Stimulated activated CD4-positive, alpha-beta T cell treated with anti-CD3 and anti-CD28 coated beads, Interleukin-4, amount 100 ng/mL, for 4 hours (primary cell): ENCODE measurements at places on chromosomes 11 and 22.

GRCh38 chr22:27318516-27318915, 483.0 kb downstream of the MN1 start:
- DNase-seq: no peak

GRCh38 chr11:103257360-103257759, 148.1 kb downstream of the DYNC2H1 start:
- no peak for DNase-seq

DNA sequence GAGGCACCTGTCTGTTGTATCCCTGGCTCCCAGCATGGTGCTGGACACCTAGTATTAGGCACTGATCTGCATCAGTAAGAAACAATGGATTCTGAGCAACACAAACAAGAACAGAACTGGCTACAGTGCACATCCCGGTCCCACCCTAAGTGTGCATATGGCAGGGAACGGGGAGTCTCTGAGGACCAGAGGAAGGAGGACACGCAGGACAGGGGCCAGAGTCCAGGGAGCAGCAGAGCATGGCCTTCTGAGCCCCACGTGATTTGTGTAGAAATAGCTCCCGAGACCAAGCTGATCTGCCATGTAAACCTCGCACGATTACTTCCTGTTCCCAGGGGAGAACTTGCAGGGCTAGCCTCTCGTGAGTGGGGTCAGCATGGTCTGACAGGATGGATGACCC, 12.7 kb upstream of the SNX32 start:
- no peak for DNase-seq

GRCh38 chr11:126186708-126187529, 24.5 kb downstream of the RPUSD4 start:
- no peak for DNase-seq

DNA sequence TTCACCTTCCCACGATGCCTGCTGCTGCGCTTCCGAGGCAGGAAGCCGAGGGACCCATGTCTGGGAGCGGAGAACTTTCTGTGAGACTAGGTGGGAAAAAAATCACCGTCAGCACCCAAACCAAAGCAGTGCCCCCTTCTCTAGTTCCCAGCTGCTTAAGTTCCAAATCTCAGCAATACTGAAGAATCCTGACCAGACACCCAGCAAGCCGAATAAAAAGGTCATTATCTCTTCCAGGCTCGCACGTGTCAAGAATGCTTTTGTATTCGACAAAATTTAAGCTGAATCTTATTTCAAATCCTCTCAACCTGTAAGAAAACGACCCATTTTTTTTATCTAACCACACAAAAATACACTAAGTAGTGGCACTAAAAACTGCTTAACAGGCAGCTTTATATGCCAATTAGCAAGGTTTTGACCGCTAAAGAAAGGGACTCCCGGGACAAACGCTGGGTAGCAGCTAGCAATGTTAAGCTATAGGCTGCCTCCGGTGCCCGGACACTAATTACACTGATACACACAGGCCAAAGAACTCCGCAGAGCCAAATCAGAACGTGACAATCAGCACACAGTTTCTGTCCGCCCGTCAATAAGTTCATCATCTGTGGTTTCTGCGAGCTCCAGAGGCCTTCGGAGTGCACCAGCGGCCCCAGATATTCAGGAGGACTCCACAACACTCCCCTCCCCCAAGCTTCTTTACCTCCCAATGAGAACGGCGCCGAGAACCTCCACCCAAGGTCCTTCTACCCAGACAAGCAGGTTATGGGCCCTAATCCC, 728 bp downstream of the RPL3 start:
- no peak for DNase-seq

DNA sequence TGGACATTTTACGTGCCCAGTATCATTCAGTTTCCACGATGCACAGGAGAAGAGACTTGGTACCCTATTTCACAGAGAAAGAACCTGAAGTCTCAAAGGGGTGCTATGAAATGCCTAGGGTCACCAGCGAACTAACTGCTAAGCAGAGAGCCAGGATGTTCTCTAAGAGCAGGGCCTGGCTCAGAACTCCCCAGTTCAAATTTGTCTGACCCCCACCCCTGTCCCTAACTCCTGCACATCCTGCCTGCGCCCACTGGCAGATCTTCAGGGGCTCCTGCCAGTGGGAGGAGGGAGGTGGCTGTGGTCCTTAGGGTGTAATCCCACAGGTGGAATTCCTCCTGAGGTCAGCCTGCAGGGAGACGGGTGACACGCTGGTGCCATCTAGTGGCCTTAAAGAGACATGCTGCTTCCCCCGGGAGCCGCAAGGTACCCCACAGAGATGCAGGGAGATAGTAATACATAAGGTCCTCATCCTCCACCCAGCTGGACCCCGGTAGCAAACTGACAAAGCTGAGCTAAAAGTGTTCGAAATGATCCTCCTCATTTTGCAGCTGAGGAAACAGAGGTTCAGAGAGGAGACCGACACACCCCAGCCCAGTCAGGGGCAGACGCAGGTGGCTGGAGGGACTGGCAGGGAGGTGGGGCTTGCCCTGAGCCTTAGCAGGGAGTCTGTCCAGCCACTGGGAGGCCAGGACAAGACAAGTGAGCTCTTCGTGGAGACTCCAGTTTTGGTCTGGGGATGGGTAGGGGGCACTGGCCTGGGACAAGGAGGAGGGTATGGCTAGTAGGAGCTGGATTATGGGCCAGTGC, 34.1 kb downstream of the MB start:
- DNase-seq: peak; percentile 30

DNA sequence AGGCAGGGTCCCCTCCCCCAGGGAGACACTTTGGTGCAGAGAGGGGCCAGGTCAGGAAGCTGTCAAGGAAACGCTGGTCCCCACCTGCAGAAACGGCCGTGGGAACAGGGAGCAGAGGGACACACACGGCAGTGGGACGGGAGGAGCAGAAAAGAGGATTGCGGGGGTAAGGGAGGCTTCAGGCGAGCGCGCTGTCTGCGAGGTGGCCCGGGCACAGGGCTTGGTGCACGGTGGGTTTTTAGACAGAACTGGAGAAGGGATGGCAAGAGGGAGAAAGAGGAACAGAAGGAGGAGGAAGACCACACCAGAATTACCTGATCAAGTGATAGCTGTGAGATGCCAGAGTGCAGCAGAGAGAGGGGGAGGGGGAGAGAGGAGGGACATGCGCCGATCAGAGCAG, 6.0 kb upstream of the KLHL35 start:
- no peak for DNase-seq

DNA sequence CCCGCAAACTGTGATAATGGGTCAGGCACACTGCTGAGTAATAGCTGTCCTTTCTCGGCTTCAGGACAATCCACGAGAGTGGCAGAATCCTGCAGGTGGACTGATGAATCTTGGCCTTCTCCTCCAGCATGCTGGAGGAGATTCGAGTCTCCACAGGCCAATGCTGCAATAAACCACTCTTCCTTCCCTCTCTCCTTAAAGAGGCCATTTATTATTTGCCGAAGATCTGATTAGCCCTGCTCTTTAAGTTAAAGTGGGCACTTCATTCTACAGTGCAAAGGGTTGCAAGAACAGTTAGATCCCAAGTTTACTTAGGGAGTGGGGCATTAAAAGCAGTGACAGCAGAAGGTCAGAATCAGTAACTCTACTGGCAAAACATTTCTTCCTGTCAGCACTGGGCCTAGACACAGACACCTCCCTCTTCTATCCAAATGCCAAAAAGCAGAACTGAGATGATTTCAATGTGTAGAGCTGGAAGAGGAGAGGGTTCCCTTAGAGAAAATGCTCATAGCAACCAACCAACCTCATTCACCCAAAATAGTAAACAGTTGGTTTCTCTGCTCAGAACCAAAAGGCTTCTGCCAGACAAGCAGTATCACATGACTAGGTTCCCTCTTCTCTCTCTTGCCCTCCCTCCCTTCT, 121.7 kb downstream of the SGSM3 start:
- no peak for DNase-seq

GRCh38 chr11:77515063-77515462, 41.2 kb upstream of the PAK1 start:
- no peak for DNase-seq

GRCh38 chr11:18588297-18589252, at the start of gene UEVLD:
UEVLD (minus strand) TSS chr11:18588734; CDS start chr11:18588654, 80 bp downstream.
- DNase-seq: peak; percentile 48

DNA sequence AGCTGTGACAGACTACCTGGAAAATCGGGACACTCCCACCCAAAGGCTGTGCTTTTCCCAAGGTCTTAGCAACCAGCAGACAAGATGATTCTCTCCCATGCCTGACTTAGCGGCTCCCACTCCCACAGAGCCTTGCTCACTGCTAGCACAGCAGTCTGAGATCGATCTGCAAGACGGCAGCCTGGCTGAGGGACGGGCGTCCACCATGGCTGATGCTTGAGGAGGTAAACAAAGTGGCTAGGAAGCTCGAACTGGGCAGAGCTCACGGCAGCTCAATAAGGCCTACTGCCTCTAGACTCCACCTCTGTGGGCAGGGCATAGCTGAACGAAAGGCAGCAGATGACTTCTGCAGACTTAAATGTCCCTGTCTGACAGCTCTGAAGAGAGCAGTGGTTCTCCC, 84.9 kb downstream of the SMCO4 start:
- DNase-seq: no peak

DNA sequence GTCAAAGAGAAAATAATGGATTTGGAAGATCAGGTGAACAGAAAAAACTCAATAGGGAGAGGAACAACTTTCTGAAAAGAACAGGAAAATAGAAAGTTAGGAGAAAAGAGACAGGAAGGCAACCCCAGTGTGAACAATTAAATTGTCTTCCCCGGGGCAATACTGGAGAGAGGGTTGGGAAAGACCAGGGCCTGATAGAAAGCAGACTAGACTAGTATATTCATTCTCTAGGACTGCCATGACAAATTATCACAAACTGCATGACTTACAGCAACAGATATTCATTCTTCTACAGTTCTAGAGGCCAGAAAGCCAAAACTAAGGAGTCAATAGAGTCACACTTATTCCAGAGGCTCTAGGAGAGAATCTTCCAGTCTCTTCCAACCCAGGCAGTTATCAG, 482.8 kb downstream of the SOX6 start:
- DNase-seq: no peak

DNA sequence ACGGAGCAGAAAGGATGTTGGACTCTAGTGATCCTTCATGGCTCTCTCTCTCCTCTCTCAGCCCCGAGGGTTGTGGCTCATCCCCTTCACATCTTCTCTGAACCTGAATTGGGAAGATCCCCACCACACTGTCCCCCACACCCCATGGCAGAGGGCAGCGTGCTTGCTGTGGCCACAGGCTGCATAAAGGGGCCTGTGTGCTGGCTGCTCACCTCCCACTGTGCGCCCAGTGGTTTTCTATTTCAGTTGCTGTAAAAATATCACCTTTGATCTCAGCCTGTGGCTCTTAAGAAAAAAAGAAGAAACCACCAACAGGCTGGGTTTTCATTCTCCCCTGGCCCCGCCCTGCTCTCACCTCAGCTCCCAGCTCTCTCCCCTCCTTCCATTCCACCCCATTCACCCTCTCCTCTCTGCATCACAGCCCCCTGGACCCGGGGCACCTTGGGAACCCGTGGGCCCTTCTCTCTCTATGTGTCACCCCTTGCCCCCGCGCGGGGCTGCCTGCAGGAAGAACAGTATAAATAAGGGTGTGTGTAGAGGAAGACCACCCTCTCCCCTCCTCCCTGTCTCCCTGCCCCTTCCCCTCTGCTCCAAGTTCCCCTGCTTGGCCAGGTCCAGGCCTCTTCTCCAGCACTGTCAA, 25.8 kb upstream of the WNT11 start:
- peak; percentile 23 for DNase-seq

- peak; percentile 34 for DNase-seq
Measured at GRCh38 chr22:40046126-40046525, 51.4 kb downstream of the FAM83F start.

DNA sequence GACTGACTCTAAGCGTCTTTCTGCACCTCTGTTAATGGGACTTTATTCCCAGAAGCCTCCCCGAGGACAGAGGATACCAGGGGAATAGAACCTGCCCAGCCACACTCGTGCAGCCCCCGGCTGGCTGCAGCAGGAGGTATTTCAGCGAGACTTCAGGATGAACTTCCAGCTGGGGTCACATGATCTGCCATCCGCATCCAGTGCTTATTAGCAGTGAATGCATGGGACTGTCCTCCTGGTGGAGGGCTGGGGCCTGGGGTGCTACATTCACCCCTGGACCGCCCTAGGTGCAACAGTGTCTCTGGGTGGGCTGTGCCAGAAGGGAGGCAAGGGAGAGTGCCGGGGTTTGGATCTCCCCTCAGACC, 1.6 kb downstream of the DUSP8 start:
- no peak for DNase-seq

DNA sequence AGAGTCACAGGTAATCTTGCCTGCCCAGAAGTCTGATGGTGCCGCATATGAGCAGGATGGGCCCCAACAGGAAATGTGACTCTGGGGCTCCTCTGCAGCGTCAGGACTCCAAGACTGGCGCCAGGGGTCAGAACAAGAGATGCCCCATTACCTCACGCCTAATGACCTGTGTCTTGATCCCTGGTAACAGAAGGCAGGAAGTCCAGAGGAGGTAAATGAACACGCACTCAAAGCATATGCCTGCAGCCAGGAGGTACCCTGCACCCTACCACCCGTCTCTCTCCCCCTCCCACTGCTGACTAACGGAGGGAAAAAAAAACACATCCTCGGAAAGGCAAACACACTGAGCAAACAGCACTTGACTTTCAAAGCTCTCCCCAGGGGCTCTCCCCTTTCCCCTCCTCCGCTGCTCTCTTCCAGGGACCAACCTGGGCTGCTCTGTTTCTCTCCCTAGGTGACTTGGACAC, 37.3 kb downstream of the ABCC8 start:
- no peak for DNase-seq

- no peak for DNase-seq
Measured at GRCh38 chr11:8814923-8815240, 96.1 kb upstream of the AKIP1 start.

GRCh38 chr11:43681401-43681942, 934 bp downstream of the HSD17B12 start:
- DNase-seq: no peak

GRCh38 chr22:42680648-42681047, 31.5 kb upstream of the CYB5R3 start:
- DNase-seq: no peak

DNA sequence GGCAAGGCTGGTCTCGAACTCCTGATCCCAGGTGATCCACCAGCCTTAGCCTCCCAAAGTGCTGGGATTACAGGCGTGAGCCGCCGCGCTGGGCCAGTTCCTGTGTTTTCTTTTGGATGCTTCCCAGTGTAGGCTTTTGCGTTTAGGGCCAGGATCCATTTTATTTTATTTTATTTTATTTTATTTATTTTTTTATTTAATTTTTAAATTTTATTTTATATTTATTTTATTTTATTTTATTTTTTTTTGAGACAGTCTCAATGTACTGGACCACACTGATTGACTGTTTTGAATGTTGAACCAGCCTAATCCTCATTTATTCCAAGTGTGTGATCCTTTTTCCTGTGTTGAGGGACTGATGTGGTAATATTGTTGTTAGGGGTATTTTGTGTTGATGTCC, 8.4 kb downstream of the EPS8L2 start:
- DNase-seq: no peak

- no peak for DNase-seq
Measured at GRCh38 chr11:17921659-17922415, 91.0 kb downstream of the SERGEF start.

- DNase-seq: no peak
Measured at GRCh38 chr11:111906680-111907079, 4.9 kb downstream of the CRYAB start.
